Fibroblast of the aortic adventitia (primary cell): ENCODE measurements at places on chromosomes 5 and 9. TPM values are rescaled to one million over a fixed set of nuclear protein-coding genes. Genes with fewer than 3 reads are reported as not detected.
A peak's percentile ranks its signal among the peaks of the same experiment; 100 is the strongest.

DNA sequence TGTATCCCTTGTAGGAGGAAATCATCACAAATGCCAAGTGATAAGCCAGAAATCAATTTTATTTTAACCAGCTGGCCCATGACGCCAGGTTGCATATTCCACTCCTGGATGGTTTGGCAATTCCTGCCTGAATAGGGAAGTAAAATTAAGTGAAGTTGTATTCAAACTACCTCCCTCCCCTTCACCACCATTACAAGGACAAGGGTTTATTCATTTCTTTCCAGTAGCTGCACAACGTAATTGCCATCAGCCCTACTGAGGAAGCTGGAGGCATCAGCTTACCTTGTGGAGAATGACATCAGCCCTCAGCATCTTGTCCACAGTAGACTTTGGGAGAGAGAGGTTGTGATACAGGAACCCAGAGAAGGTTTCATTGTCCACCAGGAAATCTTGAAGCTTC, 66.6 kb downstream of the ABCA1 start:
- DNase-seq, result no peak

- no peak for DNase-seq
Measured at GRCh38 chr5:139964266-139964993, 78.7 kb downstream of the NRG2 start.

- DNase-seq, result peak; percentile 96
Measured at GRCh38 chr9:99445371-99445891, 223.3 kb downstream of the SEC61B start.

DNA sequence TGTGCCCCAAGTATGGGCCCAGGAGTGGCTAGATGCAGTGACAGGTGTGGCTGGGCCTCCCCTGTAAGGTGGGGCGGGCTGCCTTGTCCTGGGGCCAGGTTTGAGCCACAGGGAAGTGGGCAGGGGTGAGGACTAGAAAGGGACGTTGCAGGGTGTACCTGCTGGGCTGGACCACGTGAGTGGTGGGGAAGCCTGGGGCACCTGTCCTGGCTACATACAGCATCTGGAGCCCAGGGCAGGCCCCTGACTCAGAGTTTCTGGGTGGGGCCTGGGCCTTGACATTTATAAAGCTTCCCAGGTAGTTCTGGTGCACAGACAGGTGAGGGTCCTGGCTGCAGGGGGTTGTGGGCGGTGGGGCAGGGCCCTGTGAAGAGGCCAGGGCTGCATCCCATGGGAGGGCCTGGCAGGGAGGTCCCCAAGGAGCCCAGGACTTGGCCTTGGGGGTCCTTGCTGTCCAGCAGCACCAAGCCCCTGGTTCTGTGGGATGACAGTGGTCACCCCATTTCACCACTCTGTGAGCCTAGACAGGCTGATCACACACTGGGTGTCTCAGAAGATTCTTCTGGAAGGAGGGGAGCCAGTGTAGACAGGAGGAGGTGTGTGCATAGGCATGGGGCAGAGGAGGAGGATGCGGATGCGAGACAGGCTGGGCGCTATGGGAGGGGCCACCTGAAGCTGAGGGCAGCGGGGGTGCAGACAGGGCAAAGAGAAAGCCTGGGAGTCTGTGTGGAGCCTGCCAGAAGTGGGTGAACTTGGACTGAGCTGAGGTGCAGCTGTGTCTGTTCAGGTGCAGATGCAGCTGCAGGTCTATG, 94.0 kb downstream of the PHF2 start:
- DNase-seq, result peak; percentile 27

- peak; percentile 98 for DNase-seq
Measured at GRCh38 chr9:33165263-33166151, 1.6 kb downstream of the B4GALT1 start.

- DNase-seq, result peak; percentile 67
Measured at GRCh38 chr5:32095261-32095671, 78.9 kb downstream of the GOLPH3 start.

DNA sequence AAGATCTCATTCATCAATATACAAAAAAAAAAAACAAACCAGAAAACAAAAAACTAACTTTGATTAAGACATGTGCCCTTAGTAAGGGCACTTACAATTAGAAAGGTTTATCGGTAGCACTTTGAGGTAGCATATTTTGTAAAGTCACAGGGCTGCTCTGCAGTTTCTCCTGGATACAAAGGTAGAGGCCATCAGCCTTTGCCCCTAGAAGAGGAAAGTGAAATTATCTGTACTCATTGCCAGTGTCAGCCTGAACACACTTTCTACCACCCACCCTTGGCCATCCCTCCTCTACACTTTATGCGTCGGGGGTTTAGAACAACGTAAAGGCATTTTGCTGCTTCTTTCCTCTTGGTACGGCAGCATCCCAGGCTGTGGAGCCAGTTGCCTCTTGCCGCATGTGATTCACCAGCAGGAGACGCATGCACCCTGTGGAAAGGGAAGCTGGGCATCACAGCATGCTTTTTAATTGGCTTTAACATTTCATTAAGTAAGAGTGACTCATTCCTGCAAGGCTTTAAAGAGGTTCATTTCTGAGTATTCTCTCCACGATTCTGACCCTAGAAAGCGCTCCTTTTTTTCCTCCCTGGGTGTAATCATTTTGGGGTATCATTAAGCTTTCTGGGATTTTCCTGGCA, 84.6 kb downstream of the CEMIP2 start:
- DNase-seq, result peak; percentile 18

DNA sequence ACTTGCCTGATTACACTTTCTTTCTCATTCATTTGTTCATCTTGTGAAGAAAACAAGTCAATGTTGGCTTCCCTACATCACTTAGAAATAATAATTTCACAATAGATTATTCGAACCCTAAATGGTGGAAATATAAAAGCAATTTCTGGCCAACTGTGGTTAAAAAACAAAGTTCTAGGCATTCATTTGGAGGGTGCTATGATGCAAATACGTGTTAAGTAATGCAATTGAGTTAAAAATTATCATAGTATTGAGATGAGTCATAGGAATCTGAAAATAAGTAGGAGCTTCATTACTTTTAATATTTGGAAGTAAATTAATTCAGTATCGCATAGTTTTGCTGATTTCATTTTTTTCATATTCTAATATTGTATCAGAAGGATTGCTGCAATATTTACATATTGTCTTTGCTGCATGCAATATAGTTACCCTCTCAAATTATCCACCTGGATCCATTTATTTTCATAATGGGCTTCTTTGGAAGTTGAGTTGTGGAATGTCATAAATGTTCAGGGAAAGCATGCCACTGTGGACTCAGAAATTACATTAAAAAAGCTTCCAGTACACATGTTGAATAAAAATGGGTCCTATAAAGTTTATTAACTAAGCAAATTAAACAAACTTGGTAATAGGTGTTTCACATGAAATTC, 647.7 kb upstream of the WWC1 start:
- peak; percentile 57 for DNase-seq

- DNase-seq, result no peak
Measured at GRCh38 chr5:171660434-171660833, 125.2 kb upstream of the SMIM23 start.

DNA sequence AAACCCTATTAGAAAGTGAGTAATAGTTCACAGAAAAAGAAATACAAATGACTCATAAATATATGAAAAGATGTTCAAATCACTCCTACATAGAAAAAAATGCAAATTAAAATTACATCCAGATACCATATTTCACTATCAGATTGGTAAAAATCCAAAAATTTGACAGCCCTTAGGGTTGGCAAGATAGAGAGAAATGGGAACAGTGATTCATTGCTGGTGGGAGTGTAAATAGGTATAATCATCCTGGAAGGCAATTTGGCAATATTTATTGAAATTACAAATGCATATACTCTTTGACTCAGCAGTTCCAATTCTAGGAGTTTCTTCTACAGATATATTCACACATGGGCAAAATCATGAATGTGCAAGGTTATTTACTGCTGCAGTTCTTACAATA, 273.5 kb downstream of the NR2F1-AS1 start:
- DNase-seq, result peak; percentile 89

DNA sequence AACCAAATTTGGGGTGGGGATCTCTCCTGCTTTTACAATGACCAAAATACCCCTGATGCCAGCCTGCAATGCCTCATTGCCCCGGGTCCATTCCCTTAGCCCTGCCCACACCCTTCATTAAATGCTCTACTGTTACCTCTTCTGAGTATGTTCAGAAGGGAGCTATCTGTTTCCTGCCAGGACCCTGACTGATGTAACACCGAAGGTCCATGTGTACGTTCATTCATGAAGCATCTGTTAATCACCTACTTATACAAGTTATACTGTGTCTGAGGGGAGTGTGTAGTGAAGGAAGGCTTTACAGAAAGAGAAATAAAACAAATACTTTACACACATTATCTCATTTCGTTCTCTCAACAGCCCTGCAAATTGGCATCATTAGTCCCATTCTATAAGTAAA, 51.9 kb downstream of the ASTN2 start:
- DNase-seq, result no peak

- no peak for DNase-seq
Measured at GRCh38 chr9:91276513-91276912, 85.2 kb downstream of the AUH start.

DNA sequence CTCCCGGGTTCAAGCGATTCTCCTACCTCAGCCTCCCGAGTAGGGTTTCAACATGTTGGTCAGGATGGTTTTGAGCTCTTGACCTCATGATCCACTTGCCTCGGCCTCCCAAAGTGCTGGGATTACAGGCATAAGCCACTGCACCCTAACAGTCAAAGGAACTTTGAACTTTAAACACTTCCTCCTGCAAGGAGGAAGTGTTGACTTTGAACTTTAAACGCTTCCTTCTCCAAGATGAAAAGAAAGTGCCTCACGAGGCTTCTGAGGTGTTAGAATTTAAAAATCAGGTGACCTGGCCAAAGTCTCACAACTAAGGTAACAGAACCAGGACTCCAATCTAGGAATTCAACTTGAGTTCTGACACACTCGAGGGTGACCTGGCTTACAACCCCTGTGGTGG, 150.9 kb downstream of the BRINP1 start:
- no peak for DNase-seq

DNA sequence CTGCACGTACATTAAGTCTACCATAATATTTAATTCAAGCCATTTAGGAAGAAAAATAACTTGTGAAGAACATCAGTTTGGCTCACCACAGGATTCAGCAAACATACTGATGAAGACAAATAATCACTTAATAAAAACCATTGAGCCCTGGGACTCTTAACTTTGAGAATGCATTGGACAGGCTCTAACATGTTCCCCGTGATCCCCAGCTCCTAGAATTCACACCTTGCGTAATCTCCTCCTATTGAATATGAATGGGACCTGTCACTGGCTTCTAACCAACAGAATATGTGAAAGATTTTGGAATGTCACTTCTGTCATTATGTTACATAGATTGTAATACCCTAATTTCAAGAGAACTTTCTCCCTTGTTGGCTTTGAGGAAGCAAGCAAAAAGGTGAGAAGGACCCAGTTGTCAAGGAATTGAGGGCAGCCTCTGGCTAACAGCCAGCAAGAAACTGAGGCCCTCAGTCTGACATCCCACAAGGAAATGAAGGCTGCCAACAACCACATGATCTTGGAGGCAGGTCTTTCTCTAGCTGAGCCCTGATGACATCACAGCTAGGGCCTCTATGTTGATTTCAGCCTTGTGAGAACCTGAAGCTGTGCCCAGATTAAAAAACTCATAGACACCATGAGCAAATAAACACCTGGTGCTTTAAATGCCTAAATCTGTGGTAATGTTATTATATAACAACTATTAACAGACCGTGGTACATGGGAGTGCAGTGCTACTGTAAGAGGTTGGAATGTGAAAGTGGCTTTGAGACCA, 433.2 kb downstream of the SEMA5A start:
- DNase-seq, result peak; percentile 12

DNA sequence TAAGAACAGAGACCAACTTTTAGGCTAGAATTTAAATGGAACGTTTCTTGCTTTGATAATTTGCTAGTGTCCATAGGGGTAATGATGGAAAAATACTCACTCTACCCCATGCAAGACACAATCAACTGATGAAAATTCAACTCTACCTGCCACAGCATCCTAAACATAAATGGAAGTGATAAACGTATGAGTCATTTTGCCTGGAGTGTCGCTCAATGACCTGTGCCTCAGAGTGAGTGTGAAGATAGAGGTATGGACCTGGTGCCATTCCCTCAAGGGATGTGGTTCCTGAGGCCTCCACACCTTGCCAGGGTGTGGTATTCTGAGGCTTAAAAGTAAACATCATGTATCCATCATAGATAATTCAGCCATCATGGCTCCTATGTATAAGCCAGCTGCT, 14.0 kb downstream of the ARL14EPL start:
- no peak for DNase-seq

GRCh38 chr5:157828105-157828943, 30.6 kb downstream of the CLINT1 start:
- peak; percentile 28 for DNase-seq

DNA sequence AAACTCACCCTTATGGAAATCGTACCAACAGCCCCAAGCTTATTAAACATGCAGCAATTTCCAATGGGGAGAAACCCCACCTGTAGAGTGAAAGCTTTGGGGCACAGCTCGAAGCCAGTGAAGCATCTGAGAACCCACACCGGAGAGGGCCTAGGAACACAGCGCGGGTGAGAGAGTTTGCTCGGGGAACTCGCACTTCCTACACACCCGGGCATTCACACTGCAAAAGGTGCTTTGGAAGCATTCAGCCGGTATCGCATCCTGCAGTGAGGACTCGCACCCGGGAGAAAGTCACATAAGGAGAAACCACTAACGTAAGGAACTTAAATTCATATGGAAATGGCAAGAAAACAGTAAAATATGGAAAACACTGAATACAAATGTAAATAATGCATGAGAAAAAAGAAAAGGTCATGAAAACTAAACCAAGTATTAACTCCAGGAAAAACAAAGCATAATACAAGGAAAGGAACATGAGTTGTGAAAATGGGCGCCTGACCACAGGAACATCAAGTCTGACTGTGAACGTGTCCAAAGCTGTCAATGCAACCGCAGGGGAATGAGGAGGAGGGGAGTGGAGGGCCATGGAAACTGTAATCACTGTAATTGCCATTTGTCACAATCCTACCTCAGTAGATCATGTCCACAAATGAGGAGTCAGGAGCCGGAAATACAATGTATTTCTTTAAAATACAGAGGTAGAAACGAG, 28.7 kb downstream of the CAMSAP1 start:
- DNase-seq, result no peak

GRCh38 chr9:95383185-95383676, 65.7 kb upstream of the FANCC start:
- DNase-seq, result peak; percentile 64

GRCh38 chr5:30446456-30446855, 747.0 kb upstream of the CDH6 start:
- DNase-seq, result no peak

C5orf46 gene
- total RNA-seq, result not detected in 2 replicates

PTGS1 gene
- total RNA-seq, result 6.3 and 173 TPM in 2 replicates

CD274 gene
- total RNA-seq, result 0.33 and 1.1 TPM in 2 replicates

NTRK2 gene
- total RNA-seq, result 3.3 and 9.7 TPM in 2 replicates

CARTPT gene
- total RNA-seq, result not detected in 2 replicates

ISL1 gene
- total RNA-seq, result 0.18 and 2.6 TPM in 2 replicates
